Chondrocyte (in vitro differentiated cells): ENCODE measurements at places on chromosomes 3 and 15. TPM values are rescaled to one million over a fixed set of nuclear protein-coding genes. Genes with fewer than 3 reads are reported as not detected.

GRCh38 chr3:130851277-130851676, 42.6 kb upstream of the ATP2C1 start:
- H3K27ac ChIP-seq: no peak overlapping the region
- H3K4me3 ChIP-seq: no peak overlapping the region
- H3K36me3 ChIP-seq: no peaks in the 10 kb centered on the region
- no peak for DNase-seq
- peaks cover 8% of the 10 kb centered on the region for H3K4me1 ChIP-seq
- H3K27me3 ChIP-seq: peaks cover 17% of the 10 kb centered on the region

- H3K36me3 ChIP-seq: peaks cover 1% of the 10 kb centered on the region
- peak overlapping the region; percentile 85 for H3K27ac ChIP-seq
- H3K4me1 ChIP-seq: peaks cover 53% of the 10 kb centered on the region
- DNase-seq: peak; percentile 94
These were observed 12.9 kb downstream of the ZIC4 start for GRCh38 chr3:147393261-147393942.

DNA sequence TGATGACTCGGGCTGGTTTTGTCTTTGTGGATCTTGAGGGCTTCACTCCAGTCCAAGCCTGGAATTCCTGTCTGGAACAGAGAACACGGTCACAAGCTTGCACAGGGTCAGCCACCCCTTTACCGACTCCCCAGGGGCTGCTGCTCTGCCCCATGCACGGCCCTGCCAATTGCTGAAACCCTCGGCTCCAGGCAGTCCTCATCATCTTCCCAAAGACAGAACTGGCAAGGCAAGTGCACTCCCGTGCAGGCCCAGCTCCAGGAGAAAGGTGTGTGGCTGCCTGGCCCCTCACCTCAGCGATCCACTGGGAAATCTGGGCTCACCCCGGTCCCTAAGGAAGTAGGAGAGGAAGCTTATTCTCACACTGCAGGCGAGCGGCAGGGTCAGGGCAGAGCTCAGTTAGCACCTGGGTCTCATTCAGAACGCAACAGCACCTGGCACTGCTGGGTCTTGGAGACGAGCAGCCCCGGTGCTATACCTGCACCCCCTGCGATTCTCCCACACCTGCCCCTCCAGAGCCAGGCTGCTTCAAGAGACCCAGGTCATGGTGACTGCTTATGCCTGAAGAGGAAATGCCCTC, 7.2 kb downstream of the MAP6D1 start:
- H3K27ac ChIP-seq: no peak overlapping the region
- no peaks in the 10 kb centered on the region for H3K4me1 ChIP-seq
- H3K36me3 ChIP-seq: peaks cover 7% of the 10 kb centered on the region
- no peak overlapping the region for H3K4me3 ChIP-seq
- DNase-seq: peak; percentile 41

- H3K36me3 ChIP-seq: no peaks in the 10 kb centered on the region
- no peak overlapping the region for H3K27ac ChIP-seq
- DNase-seq: no peak
- no peaks in the 10 kb centered on the region for H3K27me3 ChIP-seq
- no peaks in the 10 kb centered on the region for H3K4me1 ChIP-seq
These were observed 364.2 kb downstream of the LRTM1 start for GRCh38 chr3:54563501-54564200.

GRCh38 chr3:143535994-143536784, 312.1 kb downstream of the SLC9A9 start:
- peaks cover 46% of the 10 kb centered on the region for H3K4me1 ChIP-seq
- H3K4me3 ChIP-seq: peak overlapping the region; percentile 41
- no peaks in the 10 kb centered on the region for H3K36me3 ChIP-seq

- peaks cover 20% of the 10 kb centered on the region for H3K4me1 ChIP-seq
- H3K27me3 ChIP-seq: no peaks in the 10 kb centered on the region
- DNase-seq: no peak
- H3K27ac ChIP-seq: peak overlapping the region; percentile 5
- peaks cover 9% of the 10 kb centered on the region for H3K36me3 ChIP-seq
- no peak overlapping the region for H3K4me3 ChIP-seq
These were observed 25.3 kb downstream of the PTPN23 start for GRCh38 chr3:47405820-47406761.

GRCh38 chr3:100089812-100090668, 24.3 kb downstream of the FILIP1L start:
- no peaks in the 10 kb centered on the region for H3K36me3 ChIP-seq
- H3K4me1 ChIP-seq: peaks cover 81% of the 10 kb centered on the region

- H3K4me1 ChIP-seq: peaks cover 9% of the 10 kb centered on the region
- H3K36me3 ChIP-seq: peaks cover 11% of the 10 kb centered on the region
- H3K4me3 ChIP-seq: no peak overlapping the region
- DNase-seq: no peak
- peaks cover 10% of the 10 kb centered on the region for H3K27me3 ChIP-seq
These were observed 20.6 kb upstream of the GP9 start for GRCh38 chr3:129040039-129040336.

Gene AP4E1
- 12.0 to 13.2 TPM (median 13.1 TPM) in 3 replicates for total RNA-seq

Gene SLC38A3
- total RNA-seq: 1.00 to 1.9 TPM (median 1.2 TPM) in 3 replicates

Gene GOLGA8Q
- 1.0 to 3.2 TPM in 2 of 3 replicates, not detected in the other for total RNA-seq

Gene ROBO1
- total RNA-seq: 43.7 to 67.2 TPM (median 47.1 TPM) in 3 replicates
